ENCODE measurements at places on chromosomes 11 and 22.

DNA sequence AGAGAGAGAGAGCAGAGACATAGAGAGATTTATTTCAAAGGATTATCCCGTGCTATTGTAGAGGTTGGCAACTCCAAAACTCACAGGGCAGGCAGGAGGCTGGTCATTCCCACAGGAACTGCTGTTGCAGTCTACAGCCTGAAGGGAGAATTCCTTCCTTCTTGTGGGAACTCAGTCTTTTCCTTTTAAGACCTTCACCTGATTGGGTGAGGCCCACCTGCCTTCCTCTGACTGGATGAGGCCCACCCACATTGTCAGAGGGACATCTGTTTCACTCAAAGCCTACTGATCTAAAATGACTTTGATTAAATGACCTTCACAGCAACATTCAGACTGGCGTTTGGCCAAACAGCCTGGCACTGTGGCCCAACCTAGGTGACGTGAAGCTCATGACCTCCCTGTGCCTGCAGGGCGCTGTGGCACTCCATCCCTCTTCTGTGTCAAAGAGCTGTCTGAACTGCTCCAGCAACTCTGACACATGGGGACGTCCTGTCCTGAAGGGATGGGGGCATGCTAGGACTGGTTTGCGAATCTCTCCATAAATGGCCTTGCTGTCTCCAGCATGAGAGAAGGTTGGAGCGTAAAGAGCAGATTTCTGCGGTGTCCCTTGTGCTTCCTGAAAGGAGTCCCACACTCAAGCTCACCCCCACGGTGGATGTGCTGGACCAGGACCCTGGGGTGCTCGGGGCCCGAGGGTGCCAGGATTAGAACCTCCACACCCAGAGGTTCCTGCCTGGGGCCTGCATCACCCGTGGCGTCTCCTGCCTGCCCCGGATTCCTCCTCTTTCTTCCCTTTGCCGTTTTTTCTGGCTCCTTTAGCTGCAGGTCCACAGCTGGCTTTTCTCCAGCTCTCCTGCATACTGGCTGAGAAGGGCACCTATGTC, 20.7 kb downstream of the KRTAP5-5 start:
- DNase-seq, result no peak

DNA sequence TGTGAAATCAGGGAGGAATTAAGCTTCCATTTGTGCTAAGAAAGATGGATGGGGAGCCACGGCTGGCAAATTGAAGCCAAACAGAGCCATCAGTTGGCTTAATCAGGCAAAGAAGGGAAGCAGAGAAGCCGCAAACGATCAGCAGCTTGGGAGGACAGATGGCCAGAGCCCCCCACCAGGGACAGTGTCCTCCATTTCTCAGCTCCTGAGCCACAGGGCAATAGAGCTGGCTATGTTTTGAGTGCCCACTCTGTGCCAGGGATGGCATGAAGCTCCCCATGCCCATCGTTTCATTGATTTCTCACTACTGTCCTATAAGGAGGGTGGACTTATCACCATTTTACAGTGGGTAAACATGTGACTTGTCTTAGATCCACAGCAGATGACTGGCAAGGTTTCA, 126.3 kb upstream of the ASPHD2 start:
- DNase-seq, result no peak

DNA sequence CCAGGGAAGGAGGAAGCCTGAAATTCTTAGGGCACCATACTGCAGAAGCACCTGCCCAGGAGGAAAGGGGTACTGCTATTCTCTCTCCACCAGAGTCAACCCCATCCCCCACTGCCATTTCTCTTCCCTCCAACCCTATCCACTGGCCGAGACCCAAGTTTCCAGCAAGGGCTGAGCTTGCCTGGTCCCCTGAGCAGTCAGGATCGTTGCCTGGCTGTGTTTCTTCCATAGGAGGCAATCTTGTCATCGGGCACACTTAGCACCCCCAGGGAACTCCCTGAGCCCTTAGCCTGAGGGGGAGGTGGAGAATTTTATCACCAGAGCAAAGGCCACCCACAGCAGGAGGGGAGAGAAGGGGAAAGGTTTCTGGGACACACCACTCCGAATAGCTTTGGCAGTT, 115.8 kb upstream of the NECTIN1 start:
- no peak for DNase-seq

GRCh38 chr11:126440792-126441514, 85.5 kb downstream of the ST3GAL4 start:
- peak; percentile 52 for DNase-seq

- no peak for DNase-seq
Measured at GRCh38 chr11:125372088-125372487, 124.0 kb downstream of the FEZ1 start.

GRCh38 chr22:24011735-24012068, 598 bp downstream of the CABIN1 start:
- DNase-seq, result no peak

GRCh38 chr22:44143579-44143978, 37.1 kb upstream of the PARVG start:
- no peak for DNase-seq

DNA sequence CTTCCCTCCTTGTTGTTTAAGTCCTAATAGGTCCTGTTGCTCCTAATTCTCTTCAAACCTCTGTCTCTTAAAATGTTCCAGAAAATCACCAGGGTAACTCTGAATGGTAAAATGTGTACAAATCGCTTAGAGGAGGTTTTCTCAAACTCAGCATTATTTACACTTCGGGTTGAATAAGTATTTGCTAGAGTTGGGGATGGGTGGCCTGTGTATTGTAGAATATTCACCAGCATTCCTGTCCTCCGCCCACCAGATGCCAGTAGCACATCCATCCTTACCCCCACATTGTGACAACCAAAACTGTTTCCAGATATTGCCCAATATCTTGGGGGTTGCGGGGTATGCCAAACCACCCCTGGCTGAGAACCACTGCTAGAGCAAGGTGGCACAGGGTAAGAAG, 64.4 kb upstream of the DDI1 start:
- no peak for DNase-seq

- DNase-seq, result no peak
Measured at GRCh38 chr22:20390394-20390907, 3.5 kb upstream of the ZNF74 start.

DNA sequence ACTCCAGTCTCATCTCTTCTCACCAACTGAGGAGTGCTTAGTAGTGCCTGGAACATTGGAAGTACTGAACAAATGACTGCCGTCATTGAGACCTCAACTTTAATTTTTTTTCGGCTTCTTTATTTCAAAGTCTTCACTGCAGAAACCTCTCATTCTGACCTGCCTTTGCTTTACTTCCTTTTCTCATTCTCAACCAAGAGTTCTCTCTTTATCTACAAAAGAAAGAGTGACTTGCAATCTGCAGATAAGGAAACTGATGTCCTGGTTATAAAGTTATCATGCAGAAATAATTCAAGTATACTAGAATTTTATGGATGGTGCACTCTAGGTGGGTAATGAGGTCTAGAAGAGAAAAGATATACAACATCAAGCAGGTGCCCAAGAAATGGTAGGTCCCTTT, 1.2 kb upstream of the EED start:
- no peak for DNase-seq

DNA sequence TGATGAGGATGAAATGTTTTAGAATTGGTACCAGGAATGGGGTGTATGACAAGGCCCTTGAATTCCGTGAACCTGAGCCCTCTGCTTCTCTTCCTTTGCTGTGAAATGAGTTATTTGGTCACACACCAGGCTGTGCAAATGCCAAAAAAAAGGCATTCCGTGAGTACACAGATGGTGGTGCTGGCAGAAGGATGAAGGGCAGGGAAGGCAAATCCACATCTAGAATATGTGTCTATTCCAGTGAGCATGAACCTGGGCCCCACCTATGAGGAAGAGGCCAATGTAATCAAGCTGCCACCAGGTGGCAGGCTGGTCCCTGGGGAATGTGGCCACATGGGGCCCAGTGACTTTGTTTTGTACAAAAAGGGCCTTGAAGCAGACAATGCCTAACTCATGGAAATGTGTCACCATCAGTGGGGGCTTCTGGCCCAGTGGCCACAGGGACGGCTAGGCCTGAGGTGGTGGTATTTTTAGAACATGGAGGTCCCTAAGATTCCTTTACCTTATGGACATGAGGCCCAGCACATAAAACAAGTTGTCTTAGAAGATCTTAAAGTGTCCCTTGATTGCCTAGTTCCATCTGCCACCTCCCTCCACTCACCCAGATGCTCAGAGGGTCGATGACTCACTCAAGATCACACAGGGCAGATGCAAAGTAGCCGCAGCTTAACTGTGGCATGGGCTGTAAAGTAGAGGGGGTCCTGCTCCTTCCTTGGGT, 3.9 kb upstream of the RNF215 start:
- peak; percentile 71 for DNase-seq

DNA sequence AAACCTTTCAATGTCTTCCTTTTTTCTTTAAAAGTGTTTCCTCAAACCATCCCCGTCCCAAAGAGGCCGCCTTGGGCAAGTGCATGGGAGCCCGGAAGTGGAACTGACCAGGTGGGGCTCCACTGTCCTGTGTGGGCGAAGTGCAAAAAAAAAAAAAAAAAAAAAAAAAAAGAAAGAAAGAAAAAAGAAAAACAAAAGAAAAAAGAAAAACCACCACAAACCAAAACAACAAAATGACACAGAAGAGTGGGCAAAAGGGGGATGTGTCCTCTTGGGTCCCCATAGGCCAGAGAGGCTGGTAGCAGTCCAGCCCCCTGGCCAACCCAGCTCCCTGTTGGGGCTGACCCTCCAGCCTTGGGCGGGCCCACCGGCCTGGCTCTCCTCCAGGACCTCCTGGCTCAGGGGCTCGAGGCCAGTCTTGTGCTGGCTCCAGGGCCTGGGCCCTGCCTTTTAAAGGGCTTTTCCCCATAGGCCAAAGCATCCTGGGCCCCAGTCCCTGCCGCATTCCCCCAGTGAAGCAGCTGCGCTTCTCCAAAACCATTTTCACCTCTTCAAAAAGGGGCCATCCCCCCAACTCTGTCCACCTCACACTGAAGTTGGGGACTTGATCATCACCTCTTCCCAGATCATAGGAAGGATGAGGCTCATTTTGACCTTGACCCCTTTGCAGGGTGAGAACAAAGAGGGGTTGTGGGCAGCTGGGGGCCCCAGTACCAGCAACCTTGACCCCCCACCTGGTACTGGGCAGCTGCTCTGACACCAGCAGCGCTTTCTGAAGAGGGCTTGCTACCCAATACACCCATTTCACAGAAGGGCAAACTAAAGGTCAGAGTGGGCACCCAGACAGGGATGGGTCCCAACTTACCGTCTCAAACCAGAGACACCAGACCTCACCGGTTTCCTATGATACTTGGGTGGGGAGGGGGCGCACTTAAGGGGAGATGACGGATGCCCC, 9.4 kb downstream of the CBX6 start:
- peak; percentile 21 for DNase-seq

DNA sequence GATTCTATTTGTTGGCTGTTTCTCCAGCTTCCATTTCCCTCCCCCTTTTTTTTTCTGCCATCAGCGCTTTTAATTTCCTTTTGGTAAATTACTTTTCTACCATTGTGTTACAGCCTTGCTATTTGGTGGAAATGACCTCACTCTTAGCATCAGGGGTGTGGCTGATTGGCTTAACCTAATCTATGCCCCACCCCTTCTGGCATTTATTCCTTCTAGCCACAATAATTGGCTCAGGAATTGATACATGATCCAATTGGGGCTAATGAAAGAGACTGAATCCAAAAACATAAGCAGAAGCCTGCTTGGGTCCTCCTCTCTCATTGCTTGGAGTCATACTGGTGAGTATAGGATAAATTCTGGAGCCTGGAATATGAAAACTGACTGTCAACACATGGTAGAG, 402.4 kb upstream of the LRRC4C start:
- no peak for DNase-seq

GRCh38 chr11:93059117-93059957, 89.9 kb downstream of the MTNR1B start:
- DNase-seq, result no peak

DNA sequence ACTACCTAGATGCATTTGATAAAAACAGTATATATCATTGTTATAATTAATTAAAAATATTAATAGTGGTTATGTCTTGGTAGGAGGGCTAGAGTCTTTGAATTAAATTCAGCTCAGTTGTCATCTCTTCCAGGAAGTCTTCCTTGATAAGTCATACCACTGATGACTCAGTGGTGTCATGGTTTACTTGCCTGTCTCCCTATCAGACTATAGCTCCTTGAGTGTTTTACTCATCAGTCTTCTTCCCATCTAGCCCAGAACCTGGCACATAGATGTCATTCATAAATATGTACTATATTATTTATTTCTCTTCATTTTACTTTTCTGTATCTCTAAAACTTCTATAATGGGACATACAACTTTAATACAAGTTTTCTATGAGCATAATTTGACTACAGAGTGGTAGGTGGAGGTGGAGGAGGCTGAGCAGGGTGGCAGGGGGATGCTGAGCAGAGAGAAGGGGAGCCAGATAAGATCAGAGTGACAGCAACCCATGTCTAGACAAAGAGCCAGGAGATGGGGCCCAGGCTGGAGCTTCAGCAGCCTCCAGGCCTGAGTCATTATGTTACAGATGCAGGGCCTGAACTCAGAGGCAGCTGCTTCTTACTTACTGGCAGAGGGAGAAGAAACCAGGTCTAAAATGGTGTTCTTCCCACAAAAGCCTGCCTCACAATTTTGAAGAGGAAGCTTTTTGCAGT, 82.3 kb upstream of the PHOX2A start:
- DNase-seq, result no peak

DNA sequence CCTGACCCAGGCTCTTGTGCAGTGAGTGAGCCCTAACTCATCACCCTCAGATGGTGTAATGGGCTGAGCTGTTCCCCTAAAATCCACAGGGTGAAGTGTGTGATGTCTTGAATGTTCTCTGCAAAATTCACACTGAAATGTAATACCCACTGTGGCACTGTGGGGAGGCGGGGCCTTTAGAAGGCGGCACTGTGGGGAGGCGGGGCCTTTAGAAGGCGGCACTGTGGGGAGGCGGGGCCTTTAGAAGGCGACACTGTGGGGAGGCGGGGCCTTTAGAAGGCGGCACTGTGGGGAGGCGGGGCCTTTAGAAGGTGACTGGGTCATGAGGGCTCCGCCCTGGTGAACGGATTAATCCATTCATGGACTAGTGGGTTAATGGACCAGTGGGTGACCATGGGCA, 33.0 kb downstream of the CHID1 start:
- peak; percentile 35 for DNase-seq

- peak; percentile 40 for DNase-seq
Measured at GRCh38 chr11:13717331-13717730, 48.9 kb downstream of the FAR1 start.

DNA sequence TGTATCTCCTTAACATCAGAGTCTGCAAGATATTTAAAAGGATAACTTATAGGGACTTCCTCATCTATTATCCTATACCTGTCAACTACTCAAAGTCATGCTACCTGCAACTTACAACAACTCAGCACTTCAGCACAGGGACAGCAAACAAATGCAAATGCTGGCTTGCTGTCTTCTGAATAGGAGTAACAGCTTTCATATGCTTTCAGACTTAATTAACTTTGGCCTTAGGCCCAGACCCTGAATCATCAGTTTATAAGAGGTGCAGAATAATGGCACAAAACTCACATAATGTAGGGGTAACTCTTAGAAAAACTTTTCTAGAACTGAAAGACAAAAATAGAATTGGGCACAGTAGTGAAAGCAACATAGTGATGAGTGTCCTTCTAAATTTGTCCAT, 953.4 kb downstream of the DLG2 start:
- DNase-seq, result no peak

- peak; percentile 94 for DNase-seq
Measured at GRCh38 chr11:130103296-130103814, 33.7 kb downstream of the APLP2 start.

Measured in MV-4-11 (cell line).